ENCODE measurements at places on chromosomes 7 and 10.

DNA sequence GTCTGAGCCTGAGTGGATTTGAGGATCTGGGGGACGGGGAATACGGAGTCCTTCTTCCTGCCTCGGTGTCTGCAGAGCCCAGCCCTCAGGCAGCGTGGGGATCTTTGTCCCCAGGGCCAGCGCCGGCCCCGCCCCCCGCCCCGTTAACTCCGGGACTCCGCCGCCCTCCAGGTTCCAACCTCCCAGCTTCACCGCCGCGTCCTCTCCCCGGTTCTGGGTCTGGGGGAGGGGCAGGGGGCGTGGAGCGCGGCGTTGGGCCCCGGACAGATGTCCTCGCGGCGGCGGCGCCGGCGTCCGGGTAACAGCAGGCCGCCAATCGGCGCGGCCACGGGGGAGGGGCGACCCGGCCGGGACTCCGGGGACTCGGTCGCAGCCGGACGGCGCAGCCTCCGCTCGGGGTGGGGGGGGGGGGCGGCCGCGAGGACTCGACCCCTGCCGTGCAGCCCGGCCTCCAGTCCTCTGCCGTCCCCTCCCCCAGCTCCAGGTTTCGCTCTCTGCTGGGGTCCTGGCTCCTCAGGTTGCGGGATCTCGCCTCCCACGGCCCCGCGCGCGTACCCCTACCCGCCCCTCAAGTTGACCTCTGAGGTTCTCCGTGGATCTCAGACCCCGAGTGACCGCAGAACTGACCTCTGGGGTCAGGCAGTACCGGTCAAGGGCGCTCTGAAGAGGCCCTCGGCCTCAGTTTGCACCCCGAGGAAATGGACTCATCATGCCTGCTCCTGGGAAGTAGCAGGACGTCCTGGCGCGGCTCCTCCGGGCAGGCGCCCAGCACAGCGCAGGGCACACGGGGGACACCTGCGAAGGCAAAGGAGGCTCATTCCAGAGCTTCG, 2.3 kb upstream of the ELFN1 start:
- DNase-seq: no peak

- DNase-seq: no peak
Observed at GRCh38 chr7:43072530-43072929, 39.9 kb upstream of the HECW1 start.

GRCh38 chr10:123270221-123270620, 116.0 kb downstream of the BUB3 start:
- no peak for DNase-seq

GRCh38 chr7:151731022-151731441, 145.9 kb downstream of the PRKAG2 start:
- no peak for DNase-seq

GRCh38 chr10:133511408-133511807, 15.8 kb upstream of the CYP2E1 start:
- no peak for DNase-seq

DNA sequence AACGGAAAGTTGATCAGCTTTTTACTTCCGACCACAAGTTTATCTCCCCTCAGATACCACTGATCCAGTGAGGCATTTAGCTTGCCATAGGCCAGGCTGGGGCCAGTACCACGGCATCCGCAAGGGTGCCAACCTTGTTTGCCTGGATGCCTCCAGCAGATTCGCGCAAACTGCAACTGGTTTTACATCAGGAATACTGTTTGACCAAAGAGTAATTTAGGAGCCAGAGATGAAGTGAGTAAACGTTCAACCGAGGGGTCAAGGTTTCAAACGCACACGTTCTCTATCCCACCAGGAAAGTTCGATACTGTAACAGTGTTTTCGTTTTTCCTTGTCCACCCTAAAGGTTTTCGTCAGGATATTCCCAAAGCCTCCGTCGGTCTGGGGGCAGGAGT, 266 bp upstream of the MDFIC start:
- no peak for DNase-seq

DNA sequence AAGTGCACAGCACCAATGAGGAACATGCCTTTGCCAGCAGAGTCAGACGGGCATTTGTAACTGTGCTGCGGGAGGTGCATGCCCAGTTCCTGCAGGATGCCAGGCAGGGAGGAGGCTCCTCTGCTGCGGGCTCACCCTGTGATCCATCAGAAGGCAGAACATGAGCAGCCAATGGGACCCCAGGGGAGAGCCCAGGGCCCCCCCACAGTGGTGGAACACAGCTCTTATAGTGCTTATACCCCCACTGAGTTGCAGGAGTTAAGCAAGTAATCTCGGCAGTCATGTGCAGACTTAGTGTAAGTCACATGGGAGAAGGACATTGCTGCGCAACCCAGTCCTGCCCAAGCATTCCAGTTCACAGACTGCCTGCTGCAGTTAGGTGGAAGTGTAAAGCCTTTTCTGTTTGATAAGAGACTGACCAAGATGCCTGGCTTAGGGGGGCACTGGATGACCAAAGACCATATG, 120.3 kb upstream of the TMEM106B start:
- no peak for DNase-seq

DNA sequence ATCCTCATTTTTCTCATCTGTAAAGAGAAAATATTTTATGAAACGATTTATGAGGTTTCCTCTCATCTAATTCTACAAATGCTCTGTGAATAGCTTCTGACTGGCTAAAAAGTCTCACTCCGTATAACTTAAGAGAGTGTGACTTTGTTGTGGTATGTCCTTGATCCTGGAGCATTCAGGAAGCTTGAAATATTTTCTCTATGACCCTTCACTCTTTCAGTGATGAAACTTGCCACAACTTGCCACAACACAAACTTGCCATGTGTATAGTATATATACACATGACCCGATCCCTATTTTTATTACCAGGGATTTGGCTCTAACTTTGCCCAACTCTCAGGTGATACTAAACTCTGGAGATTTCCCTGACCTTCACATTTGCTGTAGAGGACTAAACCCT, 74.1 kb downstream of the TES start:
- DNase-seq: no peak

DNA sequence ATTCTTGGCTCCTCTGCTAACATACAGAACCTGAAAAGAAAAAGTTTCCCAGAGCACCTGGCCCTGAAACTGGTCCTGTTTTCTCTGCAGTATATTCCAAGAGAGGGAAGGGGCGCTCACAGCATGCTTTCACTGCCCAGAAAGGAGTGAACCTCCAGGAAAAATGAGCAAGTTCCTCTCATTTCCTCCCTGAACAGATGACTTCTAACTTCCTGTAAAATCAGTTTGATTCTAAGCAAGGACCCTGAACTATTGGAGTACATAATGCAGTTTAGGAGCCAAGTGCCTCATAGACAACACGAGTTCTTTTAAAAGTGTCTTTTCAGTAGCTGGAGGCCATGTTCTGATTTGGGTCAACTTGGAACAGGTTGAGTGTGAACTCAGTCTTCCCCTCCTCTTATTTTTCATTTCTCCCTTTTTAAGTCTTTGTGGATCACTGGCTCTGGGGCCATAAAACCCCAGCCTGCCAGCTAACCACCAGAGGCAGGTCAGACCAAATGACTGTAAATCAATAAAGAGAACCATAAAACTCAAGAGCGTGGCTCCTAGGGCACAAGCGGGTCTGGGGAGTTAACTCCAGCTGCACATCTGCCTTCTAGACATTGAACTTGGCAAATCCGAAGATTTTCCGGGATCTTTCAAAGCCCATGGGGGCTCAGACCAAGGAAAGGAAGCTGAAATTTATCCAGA, 5.9 kb upstream of the LRRC18 start:
- DNase-seq: no peak

- DNase-seq: peak; percentile 81
Observed at GRCh38 chr7:138738551-138739335, 37.6 kb upstream of the SVOPL start.

GRCh38 chr10:127945341-127945758, 38.4 kb downstream of the PTPRE start:
- no peak for DNase-seq

DNA sequence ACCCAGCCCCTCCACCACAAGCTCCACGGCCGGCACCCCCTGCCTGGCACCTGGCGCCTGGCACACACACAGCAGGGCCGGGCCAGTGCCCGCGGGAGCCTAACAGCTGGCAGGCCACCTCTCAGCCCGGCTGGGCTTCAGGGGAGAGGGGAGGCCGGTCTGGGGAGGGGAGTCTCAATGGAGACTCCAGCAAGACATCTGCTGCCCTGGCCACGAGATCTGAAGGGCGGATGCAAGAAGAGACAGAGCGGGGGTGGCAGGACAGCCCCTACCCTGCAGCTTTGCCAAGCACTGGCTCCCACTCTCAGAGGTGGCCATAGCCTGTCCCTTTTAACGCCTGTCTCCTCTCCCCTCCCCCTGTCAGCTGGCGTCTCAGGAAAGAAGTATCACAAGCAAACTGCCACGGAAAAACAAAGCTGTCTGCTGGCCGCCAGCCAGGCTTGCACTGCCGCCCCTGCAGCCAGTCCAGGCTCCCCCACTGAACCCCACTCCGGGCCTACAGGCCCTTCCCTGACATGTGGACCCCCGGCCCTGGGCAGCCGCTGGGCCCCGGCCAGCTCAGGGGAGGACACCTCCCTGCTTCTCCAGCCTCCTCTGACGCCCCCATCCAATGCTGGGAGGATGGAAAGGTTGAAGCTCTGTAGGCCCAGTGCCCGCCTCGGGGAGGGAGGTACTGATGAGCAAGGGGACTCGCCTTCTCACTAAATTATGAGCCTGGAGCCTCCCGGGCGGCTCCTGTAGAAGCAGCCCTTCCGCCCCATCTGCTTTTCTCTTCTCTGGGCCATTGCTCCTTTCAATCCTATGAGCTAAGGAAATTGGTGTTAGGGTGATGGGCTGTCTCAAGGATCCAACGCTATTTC, 178.4 kb downstream of the ARHGAP12 start:
- no peak for DNase-seq

DNA sequence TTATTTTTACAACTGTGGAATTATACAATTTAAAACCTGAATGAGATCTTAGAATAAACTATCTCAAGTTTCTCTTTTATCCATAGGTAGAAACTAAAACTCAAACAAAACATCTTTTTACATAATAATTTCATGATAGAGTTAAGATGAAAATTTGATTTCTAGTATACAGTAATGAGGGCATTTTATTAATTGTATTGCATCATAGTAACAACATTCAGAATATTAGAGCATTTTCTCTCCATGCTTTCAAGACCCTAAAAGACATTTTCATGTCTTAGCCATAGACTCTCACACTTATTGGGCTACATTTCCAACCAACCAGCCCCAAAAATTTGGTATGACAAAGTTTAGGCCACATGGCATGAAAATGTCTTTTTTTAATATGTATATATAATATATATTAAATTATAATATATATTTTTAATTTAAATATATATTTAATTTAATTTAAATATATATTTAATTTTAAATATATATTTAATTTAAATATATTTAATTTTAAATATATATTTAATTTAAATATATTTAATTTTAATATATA, 195.7 kb upstream of the STEAP1 start:
- DNase-seq: no peak

DNA sequence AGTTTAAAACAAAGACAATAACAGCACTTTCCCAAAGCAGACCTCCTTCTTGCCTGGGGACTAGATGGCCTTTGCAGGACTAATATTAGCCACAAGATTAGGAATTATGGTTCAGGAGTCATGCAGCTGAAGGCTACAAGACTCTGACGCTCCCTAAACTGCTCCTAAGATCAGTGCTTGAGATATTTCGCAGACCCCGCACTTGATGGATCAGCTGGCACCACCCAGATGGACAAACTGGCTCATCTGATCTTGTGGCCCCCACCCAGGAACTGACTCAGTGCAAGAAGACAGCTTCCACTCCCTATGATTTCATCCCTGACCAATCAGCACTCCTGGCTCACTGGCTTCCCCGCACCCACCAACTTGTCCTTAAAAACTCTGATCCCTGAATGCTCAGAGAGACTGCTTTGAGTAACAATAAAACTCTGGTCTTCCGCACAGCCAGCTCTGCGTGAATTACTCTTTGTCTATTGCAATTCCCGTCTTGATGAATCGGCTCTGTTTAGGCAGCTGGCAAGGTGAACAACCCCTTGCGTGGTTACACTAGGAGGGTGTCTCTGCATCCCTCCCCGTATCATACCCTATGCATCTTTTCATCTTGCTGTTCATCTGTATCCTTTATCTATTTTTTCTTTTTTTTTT, 26.9 kb upstream of the NRBF2 start:
- no peak for DNase-seq

- no peak for DNase-seq
Observed at GRCh38 chr10:23065181-23065948, 30.0 kb upstream of the MSRB2 start.

DNA sequence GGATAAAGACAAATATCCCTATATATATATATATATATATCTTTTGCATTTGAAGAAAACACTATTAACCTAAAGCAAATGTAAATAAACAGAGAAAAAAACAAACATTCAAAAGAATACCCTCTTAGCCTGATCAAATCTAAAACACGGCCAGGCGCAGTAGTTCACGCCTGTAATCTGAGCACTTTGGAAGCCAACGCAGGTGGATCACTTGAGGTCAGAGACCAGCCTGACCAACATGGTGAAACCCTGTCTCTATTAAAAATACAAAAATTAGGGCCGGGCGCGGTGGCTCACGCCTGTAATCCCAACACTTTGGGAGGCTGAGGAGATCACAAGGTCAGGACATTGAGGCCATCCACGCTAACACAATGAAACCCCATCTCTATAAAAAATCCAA, 9.2 kb downstream of the ANXA7 start:
- DNase-seq: no peak

DNA sequence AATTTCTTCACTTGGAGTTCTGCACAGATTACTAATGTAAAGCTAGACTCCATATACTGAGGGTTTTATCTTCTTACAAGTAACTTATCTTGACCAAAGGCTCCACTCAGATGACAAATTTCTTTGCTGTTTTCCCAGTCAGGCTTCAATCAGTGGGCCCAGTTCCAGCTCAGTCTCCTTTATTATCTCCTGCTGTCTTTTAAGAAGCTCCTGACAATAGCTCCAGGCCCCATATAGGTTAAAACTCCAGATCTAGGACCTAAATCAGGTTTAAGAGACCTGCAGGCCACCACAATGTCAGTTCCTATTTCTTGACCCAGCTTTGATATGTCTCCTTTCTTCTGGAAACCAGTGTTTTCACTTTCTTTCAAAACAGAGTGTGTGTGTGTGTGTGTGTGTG, 165.2 kb downstream of the RELN start:
- DNase-seq: no peak

DNA sequence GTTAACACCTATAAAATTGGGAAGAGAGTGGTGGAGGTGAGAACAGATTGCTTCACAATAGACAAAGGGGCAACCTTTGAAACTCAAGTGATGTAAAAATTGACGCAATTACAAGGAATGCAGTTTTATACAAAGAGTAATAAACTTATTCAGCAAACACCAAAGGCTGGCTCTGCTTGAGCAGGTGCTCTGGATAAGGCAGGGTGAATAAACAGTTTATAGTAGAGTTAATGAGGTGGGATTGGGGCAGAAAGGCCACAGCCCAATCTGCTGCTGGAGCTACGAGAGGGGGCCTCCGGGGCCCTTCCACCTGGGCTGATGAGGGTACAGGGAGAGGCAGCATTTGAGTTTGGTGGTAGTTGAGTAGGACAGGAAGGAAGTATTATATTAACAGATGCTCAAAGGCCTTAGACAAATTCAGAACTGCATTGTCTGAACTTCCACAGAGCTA, 6.0 kb downstream of the MUC12 start:
- DNase-seq: no peak
